ENCODE measurements at places on chromosomes 4 and X.

DNA sequence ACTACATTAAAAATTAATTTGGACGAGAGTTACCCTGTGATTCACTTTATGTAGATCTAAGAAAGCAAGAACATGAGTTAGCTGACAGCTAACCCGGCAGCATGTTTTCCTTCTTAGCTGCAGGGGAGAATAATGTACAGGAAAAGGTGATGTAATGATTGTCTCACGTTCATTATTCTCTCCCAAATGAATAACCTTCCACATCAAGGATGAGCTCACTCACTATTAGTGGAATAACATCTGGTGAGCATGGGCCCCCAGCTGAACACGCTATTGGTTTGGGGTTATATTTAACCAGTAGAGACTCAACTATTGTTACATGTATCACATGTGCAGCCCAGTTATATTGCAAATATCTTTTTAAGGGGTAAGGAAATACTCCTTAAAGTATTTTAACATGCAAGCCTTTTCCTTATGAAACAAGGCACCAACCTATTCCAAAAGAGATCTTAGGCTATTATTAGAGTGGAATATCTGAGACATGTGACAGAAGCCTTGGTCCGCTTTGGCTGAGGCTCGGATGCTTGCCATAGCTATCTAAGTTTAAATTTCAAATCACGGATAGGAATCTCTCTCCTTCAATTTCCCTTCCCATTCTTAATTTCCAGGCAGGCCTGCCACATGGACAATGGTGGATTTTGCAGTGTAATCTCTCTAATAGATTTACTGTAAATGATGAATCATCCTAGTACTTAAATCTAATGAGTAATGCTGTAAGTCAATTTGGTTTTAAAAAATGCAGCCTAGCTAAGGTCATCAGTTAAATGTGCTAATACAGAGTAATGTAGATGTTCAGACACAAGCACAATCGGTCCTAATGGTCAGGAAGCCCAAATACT is 99.0 kb upstream of the OTUD4 start:
- DNase-seq, result no peak

DNA sequence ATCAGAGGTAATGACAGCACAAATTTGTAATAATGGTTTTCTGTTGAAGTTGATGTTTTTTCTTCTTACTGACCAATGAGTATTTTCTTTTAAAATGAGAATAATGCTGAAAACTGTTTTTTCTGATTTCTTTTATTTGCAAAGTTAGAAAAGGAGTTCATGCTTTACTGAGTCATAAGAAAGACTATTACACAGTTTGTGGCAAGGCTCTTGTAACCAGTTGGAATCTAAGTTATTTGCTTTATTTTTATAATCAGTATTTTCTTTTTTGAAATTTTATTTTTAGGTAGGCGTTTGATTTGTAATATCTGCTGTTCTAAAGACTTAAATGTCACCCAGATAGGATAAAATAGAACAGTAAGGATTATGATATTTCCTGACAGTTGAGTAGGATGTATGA is 25.5 kb downstream of the ANAPC4 start:
- DNase-seq, result no peak

DNA sequence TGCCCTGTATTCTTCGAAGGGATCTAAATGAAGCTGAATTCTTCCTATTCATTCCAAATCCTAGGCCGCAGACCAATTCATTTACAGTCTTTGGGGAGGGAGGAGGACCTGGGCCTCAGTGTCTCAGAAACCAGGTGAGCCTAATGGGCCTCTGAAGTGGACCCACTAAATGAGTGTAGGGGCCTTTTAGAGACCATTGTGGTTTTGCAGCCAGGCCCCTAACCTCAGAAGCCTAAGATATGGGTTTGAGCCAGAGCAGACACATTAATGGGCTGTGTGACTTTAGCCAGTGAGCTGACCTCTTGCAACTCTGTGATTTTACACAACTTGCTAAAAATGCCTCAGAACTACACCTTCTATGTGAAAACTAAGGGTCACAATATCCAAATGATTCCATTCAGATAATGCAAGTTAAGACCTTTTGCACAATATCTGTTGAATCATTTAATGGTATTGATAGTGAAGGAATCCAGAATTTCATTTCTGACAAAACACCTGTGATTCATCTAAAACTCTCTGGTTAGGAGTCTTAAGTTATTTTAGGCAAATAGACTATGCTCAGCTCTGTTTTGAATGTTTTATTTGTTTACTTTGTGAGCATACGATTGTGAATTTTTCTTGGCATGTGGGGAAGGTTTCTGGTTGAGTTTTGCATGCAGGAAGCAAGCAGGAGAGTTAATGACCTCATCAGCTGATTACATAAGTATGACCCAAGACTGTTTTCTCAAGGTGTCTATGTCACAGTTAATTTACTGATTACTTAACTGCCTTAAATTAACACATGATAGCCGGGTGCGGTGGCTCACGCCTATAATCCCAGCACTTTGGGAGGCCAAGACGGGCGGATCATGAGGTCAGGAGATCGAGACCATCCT is 75.0 kb downstream of the EVC start:
- no peak for DNase-seq

GRCh38 chr4:26235500-26235899 is 85.3 kb upstream of the RBPJ start:
- DNase-seq, result no peak

DNA sequence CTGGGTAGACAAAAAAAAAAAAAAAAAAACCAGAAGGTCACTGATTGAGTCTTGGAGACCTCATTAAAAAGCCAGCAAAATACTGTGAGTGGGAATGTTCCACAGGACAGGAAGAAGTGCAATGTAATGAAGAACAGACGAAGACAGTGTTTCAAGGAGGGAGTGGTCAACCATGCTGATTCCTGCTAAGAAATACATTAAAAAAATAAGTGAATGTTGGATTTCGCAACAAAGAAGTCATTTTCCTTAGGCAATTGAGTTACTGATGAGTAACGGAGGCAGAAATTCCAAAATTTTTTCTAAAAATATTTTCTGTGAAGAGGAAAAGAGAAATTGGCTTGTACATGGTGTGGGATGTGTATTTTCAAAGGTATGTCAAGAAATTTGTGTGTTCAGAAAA is 94.3 kb upstream of the FAM47B start:
- DNase-seq, result no peak

DNA sequence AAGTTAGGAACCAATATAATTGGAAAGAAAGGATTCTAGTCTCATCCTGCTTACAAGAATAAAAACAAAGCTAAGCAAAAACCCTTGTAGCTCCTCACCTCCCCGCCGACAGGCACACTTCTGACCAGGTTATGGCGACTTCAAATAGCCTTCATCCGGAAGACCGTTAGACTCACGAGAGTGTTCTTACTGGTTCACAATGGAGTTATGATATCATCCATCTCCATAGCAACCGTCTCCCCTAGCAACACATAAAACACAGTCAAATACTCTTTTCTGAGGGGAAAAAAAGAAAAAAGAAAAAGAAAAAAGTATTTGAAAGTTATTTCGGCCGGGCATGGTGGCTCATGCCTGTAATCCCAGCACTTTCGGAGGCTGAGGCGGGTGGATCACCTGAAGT is at the start of gene IL13RA2:
TSS of gene IL13RA2 (minus strand) at position 162 of the 400 bp plus-strand sequence. CDS start 347 bp downstream, outside the sequence.
- no peak for DNase-seq

GRCh38 chr4:155339588-155339987 is 37.2 kb downstream of the MAP9 start:
- DNase-seq, result no peak
